ENCODE measurements at places on chromosomes 6 and 20. TPM values are rescaled to one million over a fixed set of nuclear protein-coding genes. Genes with fewer than 3 reads are reported as not detected.

The NUS1 gene
- total RNA-seq: 59.1 TPM

The IRAK1BP1 gene
- 2.5 TPM for total RNA-seq

The PI3 gene
- total RNA-seq: not detected

The STX11 gene
- 52.7 TPM for total RNA-seq

The ZNF292 gene
- 65.9 TPM for total RNA-seq

The JPH2 gene
- 1.0 TPM for total RNA-seq

- no peak for DNase-seq
These were observed 76.5 kb upstream of the RGS17 start for GRCh38 chr6:153207617-153208016.

- DNase-seq: no peak
These were observed 528.7 kb upstream of the SOX4 start for GRCh38 chr6:21064756-21065340.

DNA sequence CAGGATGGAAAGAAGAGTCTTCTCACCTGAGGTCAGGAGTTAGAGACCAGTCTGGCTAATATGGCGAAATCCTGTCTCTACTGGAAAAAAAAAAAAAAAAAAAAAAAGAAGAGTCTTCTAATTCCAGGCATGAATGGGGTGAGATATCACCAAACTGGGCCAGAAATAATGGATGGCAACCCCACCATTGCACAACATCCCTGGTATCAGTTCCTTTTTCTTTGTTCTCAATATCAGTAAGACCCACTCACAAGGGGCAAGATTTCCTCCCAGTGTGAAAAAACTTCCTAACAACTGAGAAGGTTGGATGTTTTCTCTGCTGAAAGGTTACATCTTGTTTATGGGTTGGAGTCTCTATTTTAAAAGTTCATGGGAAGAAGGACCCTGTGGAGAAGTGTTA, 23.6 kb upstream of the NR2E1 start:
- no peak for DNase-seq

DNA sequence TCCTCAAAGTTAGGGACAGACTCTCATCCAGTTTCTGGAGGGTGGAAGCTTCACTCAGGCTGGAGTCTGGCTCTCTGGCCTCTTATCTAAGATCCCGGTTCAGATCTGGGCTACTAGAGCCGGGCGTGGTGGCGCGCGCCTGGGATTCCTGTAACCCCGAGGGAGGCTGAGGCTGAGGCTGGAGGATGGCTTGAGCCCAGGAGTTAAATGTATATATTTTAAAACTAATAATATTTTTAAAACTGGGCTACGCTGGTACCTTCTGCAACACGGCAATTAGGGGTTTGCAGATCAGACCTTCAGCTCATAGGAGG, 710 bp upstream of the ZNF343 start:
- DNase-seq: no peak

- DNase-seq: no peak
These were observed 95.2 kb downstream of the GMPR start for GRCh38 chr6:16333580-16333979.

DNA sequence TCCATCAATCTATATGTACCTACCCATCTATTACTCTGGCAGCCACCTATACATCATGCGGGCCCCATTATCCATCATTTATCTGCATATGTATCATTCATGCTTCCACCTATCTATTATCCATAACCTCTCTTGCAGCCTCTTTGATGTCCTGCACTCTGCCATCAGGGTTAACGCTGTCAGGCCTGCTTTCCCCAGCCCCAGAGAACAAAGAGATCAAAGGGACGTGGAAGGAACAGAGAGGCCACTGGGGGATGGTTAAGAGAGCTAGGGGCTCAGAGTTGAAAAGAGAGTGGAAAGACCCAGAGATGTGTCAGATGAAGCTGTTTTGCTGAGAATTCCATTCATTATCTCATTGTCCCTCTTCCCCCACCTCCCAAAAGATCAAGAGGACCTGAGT, 67.3 kb upstream of the CCDC167 start:
- no peak for DNase-seq

DNA sequence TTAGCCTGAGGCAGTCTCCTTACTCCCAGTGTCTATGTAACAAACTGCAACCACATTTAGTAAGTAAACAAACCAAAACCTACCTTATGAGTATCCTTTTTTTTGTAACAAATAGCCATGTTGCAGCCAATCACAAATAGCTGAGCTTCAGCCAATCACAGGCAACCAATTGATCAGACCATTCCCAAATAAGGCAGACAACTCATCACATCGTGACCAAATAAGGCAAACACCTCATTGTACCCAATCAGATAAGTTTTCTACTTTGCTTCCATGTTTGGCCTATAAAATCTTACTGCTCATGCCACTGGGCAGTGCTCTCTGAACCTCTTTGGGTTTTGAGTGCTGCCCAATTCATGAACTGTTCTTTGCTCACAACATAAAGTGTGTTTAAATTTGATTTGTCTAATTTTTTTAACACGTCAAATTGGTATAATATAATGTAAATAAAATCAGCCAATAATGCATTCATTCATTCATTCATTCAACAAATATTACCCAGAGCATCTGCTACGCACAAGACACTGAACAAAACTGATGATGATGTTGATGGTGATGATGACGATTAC, 117.8 kb downstream of the BCAS1 start:
- no peak for DNase-seq

DNA sequence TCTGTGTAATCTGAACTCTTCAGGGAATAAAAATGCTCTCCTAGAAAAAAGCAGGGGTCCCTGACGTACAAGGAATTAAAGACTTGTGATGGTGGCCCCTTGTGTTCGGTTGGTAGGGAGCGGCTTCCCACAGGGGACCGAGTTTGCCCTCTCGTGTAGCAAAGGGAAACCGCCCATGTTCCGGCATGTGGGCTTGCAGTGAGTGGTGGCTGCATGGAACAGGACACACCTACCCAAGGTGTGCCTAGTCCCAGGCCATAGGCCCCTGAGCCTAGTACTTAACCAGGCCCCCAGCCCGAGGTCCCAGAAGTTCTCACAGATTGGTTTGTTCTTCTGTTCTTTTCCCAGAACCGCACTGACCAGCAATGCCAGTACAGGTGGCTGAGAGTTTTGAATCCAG, 15.5 kb downstream of the MYBL2 start:
- no peak for DNase-seq

- peak; percentile 46 for DNase-seq
These were observed 59.5 kb downstream of the CTCFL start for GRCh38 chr20:57465486-57465885.

GRCh38 chr6:10736731-10737130, 10.9 kb upstream of the TMEM14B start:
- no peak for DNase-seq

DNA sequence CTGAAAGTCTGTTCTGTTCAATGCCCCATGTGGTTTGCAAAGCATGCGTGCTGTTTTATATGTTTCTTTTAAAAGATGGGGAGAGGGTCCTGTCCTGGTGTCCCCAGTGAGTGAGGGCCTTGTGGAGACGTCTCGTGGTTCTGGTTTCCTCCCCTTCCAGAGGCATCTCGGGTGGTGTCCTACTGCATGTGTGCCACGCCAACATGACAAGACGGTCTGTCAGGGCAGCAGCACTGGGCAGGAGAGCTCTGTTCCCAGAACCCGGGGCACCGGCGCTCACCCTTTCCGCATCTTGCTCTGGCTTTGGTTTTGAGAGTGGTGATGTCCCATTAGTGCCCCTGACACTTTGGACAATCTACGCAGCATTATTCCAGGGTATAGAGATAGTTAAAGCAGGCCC, 275.6 kb downstream of the CDH4 start:
- no peak for DNase-seq

GRCh38 chr6:67009818-67010217, 1302.8 kb upstream of the EYS start:
- no peak for DNase-seq

- DNase-seq: peak; percentile 90
These were observed at the start of gene TMEM181 for GRCh38 chr6:158559895-158560835. Gene TMEM181 (plus strand): TSS chr6:158560091. CDS start chr6:158560225, 134 bp downstream.

GRCh38 chr6:52020945-52021570, 66.4 kb downstream of the PKHD1 start:
- DNase-seq: no peak

- no peak for DNase-seq
These were observed 467.1 kb upstream of the HSF2 start for GRCh38 chr6:121932076-121932991.

GRCh38 chr20:46954490-46955038, 59.9 kb downstream of the EYA2 start:
- DNase-seq: no peak

- no peak for DNase-seq
These were observed 152.9 kb upstream of the RUNX2 start for GRCh38 chr6:45175272-45175671.

DNA sequence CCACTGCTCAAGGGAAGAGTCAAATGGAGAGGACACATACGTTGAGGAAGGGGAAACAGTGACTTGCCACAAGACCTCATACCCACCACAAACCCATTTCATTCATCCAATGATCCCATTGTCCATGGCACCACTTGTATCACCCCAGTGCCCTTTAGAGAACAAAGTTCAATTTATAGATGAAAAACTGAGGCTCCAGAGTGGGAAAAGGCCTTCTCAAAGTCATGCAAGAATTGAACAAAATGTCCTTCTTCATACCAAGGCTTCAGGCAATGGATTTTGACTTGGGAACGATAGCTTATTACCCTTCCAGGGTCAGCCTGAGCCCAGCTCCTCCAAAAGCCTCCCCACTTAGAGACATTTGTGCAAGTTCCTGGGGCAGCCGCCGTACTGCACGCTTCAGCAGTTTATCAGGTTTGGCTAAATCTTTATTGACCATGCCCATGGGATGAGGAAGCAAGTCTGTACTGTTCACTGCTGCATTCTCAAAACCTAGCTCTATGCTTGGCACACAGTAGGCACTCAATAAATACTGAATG, 47.3 kb upstream of the MRPS10 start:
- no peak for DNase-seq
